Pulmonary artery endothelial cell (primary cell): ENCODE measurements at places on chromosomes 7 and 10. TPM values are rescaled to one million over a fixed set of nuclear protein-coding genes. Genes with fewer than 3 reads are reported as not detected.

DNA sequence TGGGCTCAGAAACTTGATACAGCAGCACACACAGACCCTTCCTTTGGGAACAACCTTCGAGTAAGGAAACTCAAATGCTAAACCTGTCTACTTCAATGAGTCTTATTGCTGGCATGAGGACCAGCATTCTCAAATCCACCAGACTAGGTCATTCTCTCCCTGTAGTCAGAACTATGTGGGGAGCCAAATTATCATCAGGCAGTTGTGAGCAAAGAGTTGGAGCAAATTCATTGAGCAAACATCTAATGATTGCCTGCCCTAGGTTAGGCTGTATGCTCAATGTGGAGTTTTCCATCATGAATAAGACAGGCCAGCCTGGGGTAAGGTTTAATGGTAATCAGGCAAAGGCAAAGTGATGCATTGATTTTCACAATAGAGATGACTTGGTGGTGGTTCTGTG lies 3.6 kb downstream of the EPDR1 start:
- no peak for DNase-seq

- DNase-seq = no peak
Observed at GRCh38 chr10:104351919-104352318, 1.7 kb upstream of the CFAP58 start.

DNA sequence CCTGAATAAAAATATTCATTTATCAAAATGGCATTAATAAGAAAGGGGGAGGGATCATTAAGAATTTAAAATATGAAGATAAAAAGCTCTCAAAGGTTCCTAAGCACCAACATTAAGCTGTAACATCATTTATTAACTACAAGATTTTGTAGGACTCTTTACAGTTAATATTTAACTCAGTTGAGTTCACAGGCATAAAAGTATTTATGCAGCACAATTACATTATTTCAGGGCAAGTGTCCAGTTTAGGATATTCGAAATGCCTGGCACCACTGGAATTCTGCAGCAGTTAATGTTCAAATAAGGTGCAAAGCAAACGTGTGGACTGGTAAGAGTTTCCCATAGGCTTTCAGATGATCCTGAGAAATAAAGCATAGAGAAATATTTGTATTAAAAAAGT lies 30.5 kb downstream of the NPS start:
- DNase-seq = no peak

CLRN3 gene
- 0.11 TPM in 1 of 2 replicates, not detected in the other for total RNA-seq

GALNT17 gene
- total RNA-seq = not detected in 2 replicates

DNA sequence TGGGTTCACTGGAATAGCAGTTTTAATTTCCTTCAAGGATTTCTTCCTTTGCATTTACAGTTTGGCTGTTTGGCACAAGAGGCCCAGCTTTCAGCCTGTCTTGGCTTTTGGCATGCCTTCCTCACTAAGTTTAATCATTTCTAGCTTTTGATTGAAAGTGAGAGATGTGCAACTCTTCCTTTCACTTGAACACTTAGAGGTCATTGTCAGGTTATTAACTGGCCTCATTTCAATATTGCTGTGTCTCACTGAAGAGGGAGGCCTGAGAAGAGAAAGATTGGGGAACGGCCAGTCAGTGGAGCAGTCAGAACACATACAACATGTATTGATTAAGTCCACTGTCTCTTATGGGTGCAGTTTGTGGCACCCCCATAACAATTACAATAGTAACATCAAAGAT lies 33.9 kb downstream of the PTTG1IP2 start:
- no peak for DNase-seq

ZNF503 gene
- 0.71 and 1.3 TPM in 2 replicates for total RNA-seq

GRCh38 chr10:119703903-119704508 lies 21.8 kb upstream of the INPP5F start:
- DNase-seq = no peak

LIPN gene
- total RNA-seq = not detected in 2 replicates

- no peak for DNase-seq
Observed at GRCh38 chr7:29291723-29292618, 97.4 kb downstream of the CHN2 start.

GRCh38 chr7:45446195-45446944 lies 127.8 kb upstream of the ADCY1 start:
- DNase-seq = no peak
